ENCODE measurements at places on chromosomes 3 and 15. TPM values are rescaled to one million over a fixed set of nuclear protein-coding genes. Genes with fewer than 3 reads are reported as not detected.

The GOLGA6L26 gene
- not detected for total RNA-seq

The IFT122 gene
- 16.8 TPM for total RNA-seq

The SAXO2 gene
- 2.6 TPM for total RNA-seq

The CRABP1 gene
- total RNA-seq: not detected

GRCh38 chr3:46524832-46525231 lies 27.1 kb downstream of the RTP3 start:
- no peak for DNase-seq

- no peak for DNase-seq
Observed at GRCh38 chr3:142450189-142450588, 2.4 kb upstream of the XRN1 start.

GRCh38 chr15:29874977-29875376 lies 52.7 kb upstream of the TJP1 start:
- DNase-seq: no peak

- DNase-seq: no peak
Observed at GRCh38 chr15:40889112-40889511, 5.1 kb upstream of the VPS18 start.

- no peak for DNase-seq
Observed at GRCh38 chr3:21398461-21398860, 352.5 kb downstream of the ZNF385D start.

DNA sequence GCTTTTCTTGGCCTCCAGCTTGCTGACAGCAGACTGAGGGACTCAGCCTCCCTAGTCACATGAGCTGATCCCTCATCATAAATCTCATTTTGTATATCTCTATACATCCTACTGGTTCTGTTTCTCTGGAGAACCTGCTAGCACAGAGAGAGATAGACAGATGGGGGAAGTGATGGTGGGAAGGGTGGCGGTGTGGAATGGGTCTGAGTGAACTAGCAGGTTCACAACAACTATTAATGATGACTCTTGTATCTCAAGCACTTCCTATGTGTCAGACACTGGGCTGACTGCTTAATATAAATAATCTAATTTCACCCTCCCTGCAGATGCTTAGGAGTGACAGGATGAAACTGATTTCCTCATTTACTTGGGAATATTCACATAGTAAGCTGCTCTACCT lies 106.9 kb upstream of the TLE3 start:
- DNase-seq: no peak

DNA sequence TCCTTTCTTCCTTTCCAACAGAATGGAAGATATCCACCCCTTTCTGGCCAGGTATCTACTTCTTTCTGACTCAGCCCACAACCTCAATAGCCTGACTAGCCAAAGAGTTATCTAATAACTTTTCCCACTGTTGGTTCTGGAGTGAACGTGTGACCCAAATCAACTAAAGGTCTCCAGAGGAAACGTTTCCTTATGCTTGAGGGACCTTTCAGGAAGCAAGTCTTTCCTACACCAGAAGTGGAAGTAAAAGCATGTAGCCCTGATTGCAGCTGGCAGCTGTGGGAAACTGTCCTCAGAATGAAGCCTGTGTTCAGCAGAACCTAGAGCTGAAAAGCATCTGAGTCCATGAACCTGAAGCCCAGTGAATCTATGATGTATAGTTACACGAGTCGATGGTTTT lies 34.7 kb upstream of the PHLDB2 start:
- no peak for DNase-seq

DNA sequence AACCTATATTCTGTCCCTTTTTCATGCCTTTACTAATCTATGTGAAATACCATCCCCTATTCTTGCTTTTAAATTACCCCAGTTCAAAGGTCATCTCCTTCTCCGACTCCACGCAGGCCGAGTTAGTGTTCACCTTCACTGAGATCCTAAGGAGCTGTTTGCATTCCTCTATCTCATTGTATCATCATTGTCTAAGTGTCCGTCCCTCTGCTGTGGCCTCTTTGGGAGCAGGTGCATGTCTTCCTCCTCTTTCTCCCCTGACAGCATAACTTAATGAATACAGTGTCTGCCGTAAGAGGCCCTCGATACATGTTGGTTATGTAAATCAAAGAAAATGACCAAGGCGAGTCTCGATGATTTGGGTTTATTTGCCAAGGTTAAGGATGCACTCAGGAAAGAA lies 4.9 kb upstream of the PPP1R2 start:
- DNase-seq: no peak

DNA sequence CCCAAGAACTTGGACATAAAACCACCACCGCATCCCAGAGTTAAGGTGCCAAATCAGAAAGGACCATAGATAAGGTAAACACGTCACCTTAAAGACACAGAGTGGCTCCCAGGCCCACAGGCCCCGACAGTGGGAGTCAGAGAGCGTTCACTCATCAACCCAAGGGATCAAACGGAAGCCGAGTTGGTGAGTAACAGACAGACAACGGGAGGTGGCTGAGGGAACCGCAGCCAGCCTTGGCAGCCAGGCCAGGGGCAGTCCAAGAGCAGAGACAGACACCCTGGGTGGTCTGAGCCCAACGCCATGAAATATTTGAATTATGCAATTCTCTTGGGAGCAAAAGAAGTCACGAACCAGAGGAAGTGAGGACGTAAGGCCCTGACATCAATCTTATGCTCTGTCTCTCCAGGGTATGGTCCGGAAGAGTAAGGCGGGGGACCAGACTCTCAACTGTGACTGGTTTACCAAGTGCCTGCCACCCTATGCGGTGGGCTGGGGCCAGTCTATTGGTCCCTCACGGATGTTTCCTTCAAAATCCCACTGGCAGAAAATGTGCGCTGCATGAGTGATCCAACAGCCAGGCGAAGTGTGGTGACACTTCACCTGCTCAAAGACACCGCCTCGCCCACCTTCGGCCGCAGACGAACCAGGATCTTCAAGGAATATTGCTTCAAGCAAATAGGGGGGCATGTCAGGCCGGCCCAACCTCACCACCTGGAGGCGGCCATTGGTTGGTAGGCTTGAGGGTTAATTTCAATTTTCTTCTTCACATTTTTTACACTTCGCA lies 34.3 kb downstream of the TMEM44 start:
- DNase-seq: peak; percentile 21

DNA sequence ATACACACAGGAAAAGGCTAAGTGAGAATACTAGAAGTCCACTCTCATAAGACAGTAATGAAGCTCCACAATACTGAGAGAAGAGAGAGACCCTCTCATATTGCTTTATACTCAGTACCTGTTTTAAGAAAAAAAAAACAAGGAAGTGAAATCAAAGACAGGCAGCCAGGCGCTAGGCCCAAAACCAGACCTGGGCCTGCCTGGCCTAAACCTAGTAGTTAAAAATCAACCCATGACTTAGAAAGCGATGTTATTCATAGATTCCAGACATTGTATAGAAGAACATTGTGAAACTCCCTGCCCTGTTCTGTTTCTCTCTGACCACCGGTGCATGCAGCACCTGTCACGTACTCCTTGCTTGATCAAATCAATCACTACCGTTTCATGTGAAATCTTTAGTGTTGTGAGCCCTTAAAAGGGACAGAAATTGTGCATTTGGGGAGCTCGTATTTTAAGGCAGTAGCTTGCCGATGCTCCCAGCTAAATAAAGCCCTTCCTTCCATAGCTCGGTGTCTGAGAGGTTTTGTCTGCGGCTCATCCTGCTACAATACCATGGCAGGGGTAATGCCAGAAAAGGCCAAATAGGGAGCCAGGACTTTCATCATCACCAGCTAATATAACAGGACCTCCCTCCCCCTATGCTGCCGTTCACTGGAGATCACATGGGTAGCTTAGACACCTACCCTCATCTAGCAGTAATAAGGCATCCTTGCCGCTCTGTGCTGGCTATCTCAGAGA lies 1294.1 kb downstream of the NSUN3 start:
- DNase-seq: no peak
